ENCODE measurements at places on chromosomes 6 and 20.

- DNase-seq = no peak
These were observed 113.5 kb downstream of the CDYL start for GRCh38 chr6:4889701-4890100.

- no peak for DNase-seq
These were observed 1.1 kb downstream of the CDC25B start for GRCh38 chr20:3797226-3797545.

DNA sequence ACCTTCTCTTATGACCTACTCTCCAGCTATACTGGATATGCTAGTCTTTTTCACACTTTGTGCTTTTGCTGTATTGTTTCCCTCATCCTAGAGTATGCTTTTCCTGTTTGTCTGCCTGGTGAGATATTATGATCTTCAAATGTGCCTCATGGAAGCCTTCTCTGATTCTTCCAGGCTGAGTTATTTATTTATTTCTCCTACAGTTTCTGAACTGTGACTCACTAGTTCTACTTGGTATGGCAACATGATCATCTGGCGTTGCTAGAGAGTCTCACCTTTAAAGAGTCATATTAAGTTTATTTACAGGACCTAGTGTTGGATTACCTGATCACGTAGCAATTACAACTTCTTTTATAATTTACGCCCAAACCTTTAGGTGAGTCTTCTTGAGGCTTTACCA lies 81.2 kb upstream of the HDAC2 start:
- no peak for DNase-seq

GRCh38 chr6:33312361-33313104 lies 1.3 kb downstream of the TAPBP start:
- peak; percentile 92 for DNase-seq

- no peak for DNase-seq
These were observed 71.7 kb upstream of the MAP3K4 start for GRCh38 chr6:160919723-160920440.

DNA sequence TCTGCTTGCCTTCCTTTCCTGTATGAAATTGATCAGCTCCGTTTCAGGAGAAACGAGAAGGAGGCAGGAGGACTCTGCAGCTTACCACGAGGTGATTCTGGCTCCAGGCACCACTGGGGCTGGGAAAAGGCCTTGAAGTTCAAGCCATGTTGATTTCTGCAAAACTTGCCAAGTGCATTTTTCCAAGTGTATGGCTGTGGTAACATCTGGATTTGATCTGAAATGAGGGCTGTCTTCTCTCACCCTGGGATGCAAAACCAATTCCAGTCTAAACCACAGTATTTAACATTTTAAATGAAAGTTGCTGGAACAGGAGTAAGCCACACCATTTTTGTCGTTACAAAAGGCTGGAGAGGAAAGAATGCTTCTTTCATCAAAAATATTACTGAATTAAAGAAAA lies 36.1 kb upstream of the FAM210B start:
- no peak for DNase-seq

- no peak for DNase-seq
These were observed 193.4 kb upstream of the PREP start for GRCh38 chr6:105596284-105596755.

- no peak for DNase-seq
These were observed 93.5 kb downstream of the DTNBP1 start for GRCh38 chr6:15569035-15569995.

DNA sequence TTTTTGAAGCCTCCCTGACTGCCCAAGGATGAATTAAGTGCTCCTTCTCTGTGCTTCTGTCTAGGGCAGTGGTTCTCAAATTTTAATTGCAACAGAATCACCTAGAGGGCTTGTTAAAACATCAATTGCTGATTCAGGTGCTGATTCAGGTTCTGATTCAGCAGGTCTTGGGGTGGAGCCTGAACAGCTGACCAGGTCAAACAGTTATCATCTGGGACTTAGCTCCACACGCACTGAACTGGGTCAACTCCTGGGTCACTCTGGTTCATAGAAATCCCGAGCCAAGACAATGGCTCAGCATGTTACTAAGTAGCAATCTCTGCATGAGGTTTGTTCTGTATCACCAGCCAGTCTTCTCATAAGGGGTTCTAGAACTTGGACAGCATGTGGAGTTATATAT lies 192.3 kb downstream of the GJA1 start:
- no peak for DNase-seq

- no peak for DNase-seq
These were observed 112.2 kb upstream of the PDE7B start for GRCh38 chr6:135739288-135739687.

- no peak for DNase-seq
These were observed 330.3 kb upstream of the PRDM1 start for GRCh38 chr6:105755885-105756284.

DNA sequence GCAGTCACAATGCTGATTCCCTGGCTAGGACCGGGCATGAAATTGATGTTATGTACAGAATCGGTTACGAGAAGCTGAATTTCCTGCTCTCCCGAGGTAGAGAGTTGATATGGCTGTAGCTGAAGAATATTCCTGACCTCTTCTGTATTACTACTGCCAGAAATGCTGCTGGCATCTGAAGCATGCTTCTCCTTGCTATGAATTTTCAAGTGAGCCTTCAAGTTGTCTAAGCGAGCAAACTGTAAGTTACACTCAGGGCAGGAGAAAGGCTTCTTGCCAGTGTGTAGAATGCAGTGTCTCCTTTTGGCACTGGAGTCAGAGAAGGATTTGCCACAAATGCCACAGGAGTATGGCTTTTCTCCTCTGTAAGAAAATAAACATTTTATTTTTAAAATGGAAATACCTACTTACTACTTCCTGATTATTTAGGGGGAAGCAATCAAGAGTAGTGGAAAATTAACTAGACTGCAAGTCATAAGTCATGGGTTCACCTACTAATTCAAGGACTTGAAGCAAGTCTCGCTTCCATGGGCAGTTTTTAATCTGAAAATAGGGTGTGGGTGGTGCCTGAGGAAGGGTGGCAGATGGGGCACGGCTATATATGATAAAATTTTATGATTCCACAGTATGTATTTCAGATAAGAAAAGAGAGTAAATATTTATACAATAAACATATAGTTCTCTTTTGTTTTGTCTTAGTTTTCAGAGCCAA lies 10.8 kb upstream of the MICAL1 start:
- no peak for DNase-seq

- DNase-seq = no peak
These were observed 948 bp upstream of the DNAJC5 start for GRCh38 chr20:63893999-63894357.

DNA sequence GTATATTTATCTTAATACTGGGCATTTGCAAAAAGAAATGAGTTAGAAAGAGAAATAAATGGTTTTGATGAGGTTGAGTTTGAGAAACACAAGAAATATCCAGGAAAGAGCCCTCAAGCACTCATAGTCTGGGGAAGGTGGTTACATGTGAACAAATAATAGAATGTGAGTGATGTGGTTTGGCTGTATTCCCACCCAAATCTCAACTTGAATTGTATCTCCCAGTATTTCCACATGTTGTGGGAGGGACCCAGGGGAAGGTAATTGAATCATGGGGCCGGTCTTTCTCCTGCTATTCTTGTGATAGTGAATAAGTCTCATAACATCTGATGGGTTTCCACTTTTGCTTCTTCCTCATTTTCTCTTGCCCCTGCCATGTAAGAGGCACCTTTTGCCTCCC lies 334.1 kb downstream of the COL12A1 start:
- no peak for DNase-seq

DNA sequence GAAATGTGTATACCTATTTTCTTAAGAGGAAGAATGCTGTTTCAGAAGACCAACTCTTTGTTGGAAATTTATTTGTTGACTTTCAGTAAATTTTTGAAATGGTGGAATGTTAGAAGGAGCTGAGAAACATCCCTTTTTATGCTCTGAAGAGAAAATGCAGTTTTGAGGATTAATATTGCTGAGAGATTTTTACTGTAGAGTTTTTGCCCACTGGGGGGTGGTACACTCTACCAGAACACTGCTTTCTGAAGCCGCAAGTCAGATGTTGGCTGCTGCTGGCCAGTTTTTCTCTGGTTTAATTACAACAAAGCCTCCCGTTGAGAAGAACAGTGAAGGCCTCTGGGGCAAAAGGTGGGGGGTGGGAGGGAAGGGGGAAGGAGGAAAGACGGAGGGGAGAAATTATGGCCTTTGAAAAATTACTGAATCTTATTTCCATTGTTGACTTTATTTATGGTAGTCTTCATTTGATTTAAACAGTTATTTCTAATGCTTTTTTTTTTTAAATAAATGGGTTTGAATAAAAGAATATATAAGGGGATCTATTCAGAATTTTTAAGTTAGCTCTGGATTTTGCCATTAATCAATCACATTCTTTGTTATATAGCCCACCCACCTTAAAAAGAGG lies 3.0 kb downstream of the FLRT3 start:
- DNase-seq = no peak

- no peak for DNase-seq
These were observed 25.9 kb downstream of the ADGRF4 start for GRCh38 chr6:47724300-47724699.

DNA sequence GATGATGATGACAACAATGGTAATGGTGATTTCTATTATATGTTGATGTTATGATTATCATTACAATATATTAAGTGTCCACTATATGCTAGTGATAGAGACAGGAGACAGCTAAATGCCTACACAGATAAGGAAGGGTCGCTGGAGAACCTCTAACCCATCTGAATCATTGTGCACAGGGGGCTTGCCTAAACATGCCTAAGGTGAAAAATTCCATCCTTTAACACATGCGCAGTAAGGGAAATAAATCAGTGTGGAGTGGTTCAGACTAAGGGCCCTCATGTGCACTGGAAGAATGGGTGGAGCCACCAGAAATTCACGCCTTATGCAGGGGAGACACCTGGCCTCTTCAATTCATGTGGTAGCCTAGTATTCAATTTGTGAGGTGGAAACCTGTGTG lies 120.4 kb downstream of the TPBG start:
- no peak for DNase-seq

- peak; percentile 68 for DNase-seq
These were observed 4.2 kb upstream of the NCR3 start for GRCh38 chr6:31597006-31597405.

DNA sequence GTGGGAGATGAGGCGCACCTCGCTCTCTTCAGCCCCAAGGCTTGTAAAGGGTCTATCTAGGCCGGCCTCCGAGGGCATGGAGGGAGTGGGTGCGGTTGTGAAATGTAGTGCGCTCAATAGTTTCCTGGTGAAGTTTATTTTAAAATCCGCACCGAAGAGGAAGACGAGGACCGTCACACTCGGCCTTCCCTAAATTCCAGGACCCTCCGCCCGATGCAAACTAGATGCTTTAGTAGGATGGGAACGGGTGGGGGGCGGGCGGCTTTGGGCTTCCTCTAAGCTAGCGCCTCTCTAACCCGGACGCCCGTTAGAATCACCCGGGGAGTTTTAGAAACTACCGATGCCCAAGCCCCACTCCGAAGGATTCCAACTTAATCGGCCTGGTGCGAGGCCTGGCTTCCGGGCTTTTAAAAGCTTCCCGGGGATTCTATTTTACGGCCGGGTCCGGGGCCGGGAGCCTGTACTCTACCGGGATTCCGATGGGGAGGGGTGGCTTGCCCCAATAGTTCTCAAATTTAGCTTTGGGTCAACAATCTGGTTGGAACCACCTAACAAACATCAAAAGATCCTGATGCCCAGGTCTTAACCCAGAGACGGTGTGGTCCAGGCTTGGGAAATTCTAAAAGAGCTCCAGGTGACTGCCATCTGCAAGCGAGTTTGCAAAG lies 548 bp upstream of the BCAS4 start:
- no peak for DNase-seq

DNA sequence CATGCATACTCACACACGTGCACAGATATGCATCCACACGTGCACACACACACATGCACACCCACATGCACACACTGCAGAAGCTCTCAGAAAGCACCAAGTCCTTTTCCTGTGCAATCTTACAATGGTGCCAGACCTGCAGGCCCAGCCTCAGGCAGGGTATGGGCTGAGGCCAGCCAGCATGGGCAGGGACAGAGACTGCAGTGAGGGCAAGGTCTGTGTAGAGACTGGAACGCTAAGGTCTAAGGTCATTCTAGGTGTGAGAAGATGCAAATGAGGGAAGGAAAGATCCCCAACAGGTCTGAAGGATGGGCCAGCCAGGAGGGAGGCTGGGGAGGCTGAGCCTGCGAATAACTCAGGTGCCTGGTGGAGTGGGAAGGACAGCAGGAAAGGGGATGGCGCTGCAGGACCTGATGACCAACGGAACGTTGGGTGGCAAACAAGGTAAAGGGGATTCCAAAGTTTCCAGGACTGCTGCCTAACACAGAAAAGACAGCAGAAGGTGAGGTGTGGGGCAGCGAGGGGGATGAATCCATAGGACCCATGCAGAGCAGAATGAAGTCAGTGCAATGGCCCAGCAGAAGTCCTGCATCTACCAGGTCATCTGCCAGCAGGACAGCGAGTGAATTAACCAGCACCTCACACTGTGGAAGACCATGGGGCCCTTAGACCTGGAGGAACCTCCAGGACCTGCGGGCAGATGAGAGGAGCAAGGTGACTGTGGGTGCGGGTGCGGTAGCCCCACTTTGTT lies 67.0 kb downstream of the ABHD12 start:
- DNase-seq = peak; percentile 15

GRCh38 chr20:16446991-16447390 lies 126.3 kb downstream of the KIF16B start:
- DNase-seq = no peak

- no peak for DNase-seq
These were observed 39.3 kb downstream of the TSBP1 start for GRCh38 chr6:32332433-32332832.

- no peak for DNase-seq
These were observed 357.4 kb upstream of the PLCB4 start for GRCh38 chr20:8711501-8711900.

- no peak for DNase-seq
These were observed 90.9 kb upstream of the GRIK2 start for GRCh38 chr6:101302593-101302992.

GRCh38 chr6:16058201-16058928 lies 70.5 kb upstream of the MYLIP start:
- no peak for DNase-seq

- no peak for DNase-seq
These were observed 10.0 kb downstream of the CITED2 start for GRCh38 chr6:139364302-139364981.

- no peak for DNase-seq
These were observed 72.5 kb downstream of the PHACTR3 start for GRCh38 chr20:59676851-59677182.

DNA sequence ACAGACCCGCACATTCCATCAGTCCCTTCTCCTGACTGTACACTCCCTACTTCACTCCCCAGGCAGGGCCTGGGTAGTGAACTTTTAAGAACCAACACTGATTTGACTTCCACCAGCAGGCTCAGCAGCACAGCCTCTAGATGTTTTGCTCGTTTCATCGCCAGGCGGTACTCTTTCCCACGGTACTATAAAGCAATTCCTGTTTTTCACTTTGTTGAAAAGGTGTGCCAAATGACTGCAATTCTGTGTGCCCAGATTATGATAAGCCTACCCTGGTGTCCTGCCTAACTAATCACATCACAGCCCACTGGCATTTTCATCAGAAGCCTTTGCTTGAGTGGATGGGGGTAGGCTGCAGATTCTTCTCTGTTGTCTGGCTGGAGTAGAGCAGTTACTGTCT lies 12.9 kb upstream of the WTAP start:
- no peak for DNase-seq

DNA sequence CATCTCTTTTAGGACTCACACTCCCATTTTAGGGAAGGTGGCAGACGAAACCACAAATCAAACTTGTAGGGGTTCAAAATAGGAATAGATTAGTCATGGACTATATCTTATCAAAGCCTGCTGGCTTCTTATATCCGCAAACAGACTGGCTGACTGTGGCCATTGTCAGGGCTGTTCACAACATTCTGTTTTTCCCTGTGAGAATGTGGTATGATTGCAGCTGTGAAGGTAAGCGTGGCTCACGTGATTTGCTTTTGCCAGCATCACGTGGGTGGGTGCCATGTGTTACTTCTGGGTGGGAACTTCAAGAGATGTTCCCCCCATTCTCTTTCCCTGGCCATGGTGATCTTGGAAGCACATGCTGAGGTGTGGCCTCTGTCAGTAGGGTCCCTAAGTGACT lies 5.9 kb downstream of the IP6K3 start:
- DNase-seq = no peak
